ENCODE measurements at places on chromosomes 2 and 18. TPM values are rescaled to one million over a fixed set of nuclear protein-coding genes. Genes with fewer than 3 reads are reported as not detected.
A peak's percentile ranks its signal among the peaks of the same experiment; 100 is the strongest.

DNA sequence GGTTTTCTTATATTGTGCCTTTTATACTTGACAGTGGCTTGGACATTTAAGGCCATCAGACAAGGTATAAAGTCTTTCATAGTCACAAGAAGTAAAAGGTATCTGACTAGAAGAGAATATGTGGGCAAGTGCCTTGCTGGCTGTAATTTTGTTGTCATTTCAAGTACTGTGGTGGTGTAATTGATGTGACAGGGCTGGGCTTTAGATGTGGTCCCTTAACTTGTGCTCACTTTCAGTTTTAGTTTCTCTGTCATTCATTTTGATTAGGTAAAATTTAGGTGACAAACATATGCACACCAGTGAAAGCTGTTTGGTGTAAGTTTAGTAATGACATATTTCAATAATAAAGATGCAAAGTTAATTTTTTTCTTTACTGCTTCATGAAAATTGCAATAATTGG lies 31.2 kb upstream of the TBR1 start:
- no peak for DNase-seq

GRCh38 chr2:96897491-96898134 lies 27.7 kb upstream of the SEMA4C start:
- no peak for DNase-seq

DNA sequence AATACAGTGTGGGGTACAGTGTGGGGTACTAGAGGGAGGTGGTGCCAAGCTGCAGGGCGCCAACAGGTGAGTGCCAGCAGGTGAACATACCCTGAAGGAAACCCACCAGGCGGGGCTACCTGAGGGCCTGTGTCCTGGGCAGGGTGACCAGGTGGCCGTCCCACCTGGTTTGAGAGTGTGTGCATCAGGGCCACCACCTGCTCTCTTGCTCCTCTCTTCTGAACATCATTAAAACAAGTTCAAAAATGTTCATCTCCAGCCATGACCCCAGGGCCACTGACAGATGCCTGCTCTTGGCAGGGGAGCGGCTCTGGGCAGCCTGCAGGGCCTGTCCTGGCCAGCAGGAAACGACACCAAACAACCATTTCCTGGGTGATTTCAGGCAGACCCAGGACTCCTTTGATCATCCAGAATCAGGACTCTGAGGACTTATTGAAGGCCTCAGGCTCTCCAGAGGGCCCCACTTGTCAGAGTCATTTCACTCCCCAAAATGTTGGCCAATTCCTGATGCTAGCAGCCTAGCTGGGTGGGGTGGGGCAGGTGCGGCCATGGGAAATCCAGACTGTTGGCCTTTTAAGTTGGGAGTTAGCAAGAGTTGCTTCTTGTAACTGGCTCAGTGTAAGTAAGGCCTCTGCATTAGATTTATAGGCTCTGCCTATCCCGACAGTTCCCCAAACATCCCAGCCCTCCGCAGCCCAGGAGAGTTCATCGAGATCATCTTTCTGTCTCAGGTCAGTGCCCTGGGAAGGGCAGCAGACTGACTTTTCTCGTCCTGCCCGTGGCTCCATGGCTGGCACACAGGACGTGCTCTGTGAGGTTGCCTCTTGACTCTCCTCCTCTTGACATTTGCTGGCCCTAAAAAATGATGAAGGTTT lies 111.5 kb upstream of the ZNF236 start:
- no peak for DNase-seq

DNA sequence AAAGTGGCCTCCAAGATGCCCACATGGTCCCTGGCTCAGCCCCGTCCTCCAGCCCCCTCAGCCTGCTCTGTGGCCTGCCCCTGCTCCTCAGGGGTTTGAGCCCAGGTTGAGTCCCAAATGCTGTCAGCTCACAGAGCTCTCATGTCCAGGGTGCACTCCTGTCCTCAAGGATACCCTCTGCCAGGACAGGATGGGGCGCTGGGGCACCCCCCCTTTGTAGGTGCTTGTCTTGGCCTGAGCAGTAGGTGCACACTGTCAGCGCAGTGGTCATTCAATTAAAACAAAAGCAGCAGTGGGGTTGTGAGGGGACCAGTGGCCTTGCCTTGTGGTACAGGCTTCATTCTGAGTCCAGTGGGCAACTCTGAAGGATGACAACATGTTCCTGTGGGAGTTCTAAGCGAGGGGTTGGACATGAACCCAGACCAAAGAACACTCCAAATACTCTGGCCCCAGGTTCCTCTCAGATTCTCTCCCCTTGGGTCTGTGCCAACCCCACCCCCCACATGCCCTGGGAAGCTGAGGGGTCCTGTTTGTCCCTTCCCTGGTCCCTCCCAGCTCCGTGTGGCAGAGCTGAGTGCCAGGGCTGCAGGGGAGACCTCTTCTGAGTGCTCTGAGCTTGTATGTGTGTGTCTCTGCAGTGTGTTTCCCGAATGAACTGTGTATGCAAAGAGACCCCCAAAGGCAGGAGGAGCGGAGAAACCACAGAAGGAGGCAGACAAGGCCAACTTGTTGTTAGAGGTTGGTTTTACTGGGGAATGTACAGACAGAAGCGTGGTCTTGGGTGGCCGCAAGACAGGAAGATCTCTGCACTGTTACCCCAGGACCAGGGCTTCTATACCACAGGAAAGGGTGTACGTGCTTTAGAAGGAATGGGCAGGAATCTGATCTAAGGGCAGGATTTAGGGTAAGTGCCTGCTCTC lies 155.6 kb upstream of the HS6ST1 start:
- DNase-seq = no peak

Gene C2orf80
- polyA plus RNA-seq = not detected

Gene UGT1A3
- polyA plus RNA-seq = not detected

GRCh38 chr2:227377467-227378351 lies 1.4 kb downstream of the TM4SF20 start:
- DNase-seq = no peak

DNA sequence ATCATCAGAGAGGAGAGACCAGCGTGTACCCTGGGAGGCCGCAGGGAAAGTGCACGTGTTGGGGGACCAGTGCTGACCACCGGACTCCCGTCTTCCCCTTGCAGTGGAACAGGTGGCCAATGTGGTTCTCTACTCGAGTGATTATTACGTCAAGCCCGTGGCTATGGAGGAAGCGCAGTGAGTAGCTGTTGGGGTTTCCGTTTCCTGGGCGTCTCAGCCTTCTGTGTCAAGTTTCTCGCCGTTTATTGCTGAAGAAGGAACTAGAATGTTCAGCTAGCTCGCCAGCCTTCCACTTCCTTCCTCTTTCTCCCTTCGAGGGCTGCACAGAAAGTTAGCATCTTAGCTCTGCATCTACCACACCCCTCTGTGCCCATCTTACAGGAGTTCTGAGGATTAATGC lies 22.8 kb upstream of the DGKD start:
- no peak for DNase-seq

Gene LCT
- not detected for polyA plus RNA-seq

- DNase-seq = no peak
These were observed 14.4 kb downstream of the FBLN7 start for GRCh38 chr2:112152476-112153178.

Gene ABCG5
- 0.47 TPM for polyA plus RNA-seq

Gene B4GALT6
- 15.8 TPM for polyA plus RNA-seq

DNA sequence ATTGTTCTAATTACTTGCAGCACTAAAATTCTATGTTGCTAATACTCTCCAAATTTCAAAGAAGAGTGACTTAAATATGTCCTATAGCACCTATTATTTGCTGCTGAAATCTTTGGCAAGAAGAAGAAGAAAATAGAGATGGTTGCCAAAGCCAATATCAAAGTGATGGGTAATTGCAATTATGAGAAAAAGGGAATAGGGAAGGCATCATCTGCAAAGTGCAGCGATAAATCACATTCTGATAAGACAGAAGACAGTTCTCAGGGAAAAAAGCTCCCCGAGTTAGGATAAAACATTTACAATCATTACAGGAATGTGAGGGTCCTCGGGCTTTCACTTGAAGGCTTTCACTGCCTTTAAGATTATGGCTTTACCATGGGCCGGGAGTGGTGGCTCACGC lies 72.1 kb upstream of the RASGRP3 start:
- DNase-seq = no peak

DNA sequence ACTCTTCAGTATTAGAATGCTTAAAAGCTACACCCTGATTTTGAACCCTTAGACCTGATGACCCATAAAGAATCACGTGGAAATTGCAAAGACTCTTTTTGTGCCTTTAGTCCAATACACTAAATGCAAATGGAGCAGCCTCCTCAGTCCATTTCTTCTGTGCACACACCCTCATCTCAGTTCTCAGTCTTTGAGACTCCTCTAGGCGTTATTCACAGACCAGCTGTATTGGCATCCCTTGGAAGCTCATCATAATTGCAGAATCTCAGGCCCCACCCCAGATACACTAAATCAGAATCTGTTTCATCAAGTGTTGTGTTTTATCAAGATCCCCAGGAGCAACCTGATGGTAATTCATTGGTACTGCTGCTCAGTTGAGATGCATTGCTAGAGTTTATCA lies 335.0 kb upstream of the ATP5MC3 start:
- DNase-seq = no peak

- no peak for DNase-seq
These were observed 178.0 kb downstream of the RIT2 start for GRCh38 chr18:42937436-42937835.

DNA sequence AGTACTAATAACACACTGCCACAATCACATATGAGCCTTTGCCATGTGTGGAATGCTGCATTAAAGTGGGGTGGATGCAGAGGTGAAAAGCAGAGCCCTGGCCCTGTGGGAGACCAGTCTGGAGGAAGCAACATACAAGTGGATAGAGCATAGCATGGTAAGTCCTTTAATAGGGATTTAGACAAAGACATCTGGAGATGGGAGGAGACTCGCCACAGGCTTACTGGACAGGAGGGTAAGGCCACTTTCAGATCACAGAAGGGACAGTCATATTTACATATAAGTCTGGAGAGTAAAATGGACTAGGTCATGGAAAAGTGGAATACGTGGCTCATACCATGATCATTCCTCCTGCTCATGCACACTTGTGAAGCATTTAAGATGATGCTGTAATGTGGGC lies 84.3 kb downstream of the PPP1R1C start:
- no peak for DNase-seq

DNA sequence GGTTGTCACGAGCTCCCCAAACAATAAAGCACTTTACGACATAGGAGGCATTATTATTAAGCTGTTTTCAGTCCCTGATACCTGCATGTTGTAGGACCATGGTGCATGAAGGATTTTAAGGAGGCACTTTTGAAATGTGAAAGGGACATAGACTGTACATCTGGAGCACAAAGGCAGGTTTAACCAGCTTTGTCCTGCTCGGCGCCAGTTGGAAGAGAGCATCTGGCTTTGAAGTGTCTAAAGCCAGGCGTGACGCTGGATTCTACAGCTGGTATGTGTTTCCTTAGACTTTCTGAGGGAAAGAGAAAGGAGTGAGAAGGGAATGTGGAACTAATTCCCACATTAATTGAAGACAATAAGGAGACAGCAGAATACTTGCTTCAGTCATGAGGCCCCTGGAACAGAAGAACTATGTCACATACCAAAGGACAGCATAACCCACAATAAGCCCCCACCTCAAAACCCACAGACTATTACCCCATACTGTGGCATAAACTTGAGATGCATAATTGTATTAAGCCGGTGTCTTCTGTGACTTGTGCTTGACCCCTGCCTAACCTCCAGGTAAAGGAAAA lies 381.0 kb upstream of the MEX3C start:
- no peak for DNase-seq

DNA sequence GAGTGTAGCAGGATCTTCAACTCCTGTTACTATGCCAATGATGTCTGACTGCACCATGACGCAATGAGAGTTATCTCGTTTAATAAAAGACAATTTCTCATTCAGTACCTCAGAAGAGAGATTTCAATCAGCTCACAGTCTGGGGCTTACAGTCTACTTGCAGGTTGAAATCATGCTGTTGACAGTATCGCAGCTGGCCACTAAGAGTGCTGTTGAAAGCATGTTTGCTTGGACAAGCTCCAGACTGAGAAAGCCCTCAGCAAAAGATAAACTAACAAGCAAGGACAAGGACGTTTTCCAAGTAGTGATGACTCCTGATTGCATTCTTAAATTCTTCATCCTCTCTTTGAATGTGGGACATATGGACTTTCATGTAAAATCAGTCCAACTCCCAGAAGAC lies 145.2 kb upstream of the SYT4 start:
- no peak for DNase-seq

DNA sequence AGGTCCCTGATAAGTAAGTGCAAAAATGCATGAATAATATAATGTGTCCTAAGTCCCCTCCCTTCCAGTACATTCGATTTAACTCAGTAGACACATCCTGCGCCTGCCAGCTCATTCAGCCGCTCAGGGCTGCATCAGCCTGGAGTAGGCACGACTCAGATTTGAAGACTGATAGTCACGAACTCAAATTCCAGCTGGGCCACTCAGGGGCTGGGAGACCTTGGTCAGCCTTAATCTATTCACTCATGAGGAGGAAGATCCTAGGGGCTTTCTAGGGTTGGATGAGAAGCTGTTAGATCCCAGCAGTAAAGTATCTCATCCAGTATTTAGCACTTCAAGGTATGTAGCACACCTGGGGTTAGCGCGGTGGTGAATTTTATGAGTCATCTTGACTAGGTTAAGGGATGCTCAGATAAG lies 98.9 kb upstream of the ODC1 start:
- no peak for DNase-seq

Gene LGALSL
- 44.9 TPM for polyA plus RNA-seq

DNA sequence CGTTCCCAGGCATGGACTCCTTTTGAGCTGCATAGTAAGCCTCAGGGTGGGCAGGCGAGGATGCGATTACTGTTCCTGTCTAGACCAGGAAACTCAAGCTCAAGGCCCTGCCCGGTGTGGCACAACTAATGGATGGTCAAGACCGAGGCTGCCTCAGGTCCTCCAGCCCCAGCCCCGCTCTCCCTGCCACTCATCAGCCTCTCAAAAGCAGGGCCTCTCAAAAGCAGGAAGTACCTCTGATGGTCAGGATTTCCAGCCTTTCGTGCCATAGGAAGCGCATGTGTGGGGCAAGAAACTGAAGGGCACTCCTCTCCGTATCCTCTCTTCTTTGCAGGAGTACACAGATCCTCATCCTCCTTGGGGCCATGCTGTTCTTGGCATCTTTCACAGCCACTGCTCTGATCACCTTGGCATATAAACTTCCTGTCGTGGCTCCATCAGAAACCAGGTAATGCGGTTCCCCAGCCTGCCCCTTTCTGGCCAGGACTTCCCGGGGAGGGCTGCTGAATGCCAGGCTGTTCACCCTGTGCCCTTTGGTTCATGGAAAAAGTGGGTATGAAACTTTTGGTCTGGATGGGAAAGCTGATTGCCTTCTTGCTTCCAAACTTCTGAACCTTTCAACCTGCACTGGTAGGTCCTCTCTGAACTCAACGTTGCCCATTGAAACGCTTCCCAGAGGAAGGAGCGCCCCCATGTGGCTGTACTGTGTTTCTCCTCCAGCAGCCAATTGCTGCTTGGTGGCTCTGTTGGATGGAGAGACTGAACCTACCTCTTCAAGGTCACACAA lies 82.8 kb upstream of the SEC11C start:
- DNase-seq = peak; percentile 53

GRCh38 chr2:159898441-159898840 lies 100.4 kb upstream of the CD302 start:
- DNase-seq = no peak

Gene KCNS3
- polyA plus RNA-seq = 9.6 TPM

DNA sequence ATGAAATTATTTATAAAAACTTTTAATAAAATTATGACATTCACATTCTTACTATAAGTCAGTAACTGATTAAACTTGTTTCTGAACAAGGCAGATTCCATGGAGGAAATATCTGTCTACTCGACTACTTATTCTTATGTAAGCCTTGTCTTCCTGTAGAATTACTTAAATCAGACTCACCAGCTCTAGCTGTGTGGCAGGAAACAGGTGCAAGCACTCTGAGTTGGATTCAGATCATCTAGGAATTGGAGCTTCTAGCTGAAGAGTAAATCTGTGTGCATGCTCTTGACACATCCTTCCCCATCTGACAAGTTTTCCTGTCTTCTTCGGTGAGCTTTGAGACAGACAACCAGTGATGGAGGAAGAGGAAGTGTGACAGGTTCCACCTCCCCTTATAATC lies 284.7 kb downstream of the TRIB2 start:
- no peak for DNase-seq
